ENCODE measurements at places on chromosomes 16 and 17.

GRCh38 chr17:58498177-58498828 is 10.1 kb upstream of the HSF5 start:
- DNase-seq = no peak

- no peak for DNase-seq
Measured at GRCh38 chr16:68233835-68234187, 2.1 kb downstream of the ESRP2 start.

- no peak for DNase-seq
Measured at GRCh38 chr17:77535435-77535834, 394.7 kb downstream of the SEC14L1 start.

- DNase-seq = no peak
Measured at GRCh38 chr17:77208217-77208808, 67.5 kb downstream of the SEC14L1 start.

GRCh38 chr16:54351171-54351570 is 64.6 kb upstream of the IRX3 start:
- DNase-seq = no peak

DNA sequence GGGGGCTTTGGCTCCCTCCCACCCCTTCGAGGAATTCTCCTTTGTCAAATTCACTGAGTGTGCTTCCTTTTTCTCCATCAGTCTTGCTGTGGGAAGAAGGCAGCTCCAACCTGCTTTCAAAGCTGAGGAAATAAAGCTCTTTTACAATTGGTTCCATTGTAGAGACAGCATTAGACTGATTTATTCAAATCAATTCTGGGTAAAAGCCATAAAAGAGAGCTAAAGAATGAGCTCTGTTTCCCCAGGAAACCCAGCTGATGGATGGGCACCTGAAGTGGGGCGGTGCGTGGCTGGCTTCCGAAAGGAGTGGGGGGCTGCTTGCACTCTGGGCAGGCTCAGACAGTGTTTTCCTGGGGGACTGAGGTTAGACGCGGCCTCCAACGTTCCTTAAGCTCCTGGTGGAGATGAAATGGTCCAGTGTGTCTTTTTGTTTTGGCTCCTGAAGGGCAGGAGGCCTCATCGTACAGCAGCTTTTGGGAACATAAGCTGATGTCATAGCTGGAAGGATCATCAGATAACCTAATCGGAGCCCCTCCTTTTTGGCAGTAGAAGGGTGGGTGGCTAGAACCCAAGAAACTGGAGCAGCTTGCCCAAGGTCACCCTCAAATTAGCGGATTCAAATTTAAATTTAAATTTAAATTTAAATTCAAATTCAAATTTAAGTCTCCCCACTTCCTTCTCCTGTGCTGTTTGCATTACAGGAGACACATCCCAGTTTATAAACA is 128.5 kb upstream of the EEF2KMT start:
- DNase-seq = no peak

- DNase-seq = no peak
Measured at GRCh38 chr16:49931266-49931665, 75.4 kb upstream of the ZNF423 start.

DNA sequence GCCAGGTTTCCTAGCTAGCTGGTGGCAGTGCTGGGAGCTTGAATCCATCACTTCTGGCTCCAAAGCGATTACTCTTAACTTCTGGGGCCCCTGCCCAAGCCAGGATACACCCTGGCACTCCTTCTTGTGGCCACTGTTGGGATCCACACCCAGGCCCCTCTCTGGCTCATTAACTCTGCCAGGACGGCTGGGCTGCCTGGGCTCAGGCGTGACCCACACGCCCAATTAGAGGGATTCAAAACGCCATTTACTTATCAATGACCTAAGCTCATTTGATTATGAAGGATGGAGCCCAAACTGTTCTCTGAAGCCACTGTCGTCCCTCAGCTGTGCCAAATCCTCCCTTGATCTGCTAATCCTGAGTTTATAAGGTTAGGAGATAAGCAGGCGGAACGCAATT is 79.7 kb upstream of the BRD7 start:
- no peak for DNase-seq

DNA sequence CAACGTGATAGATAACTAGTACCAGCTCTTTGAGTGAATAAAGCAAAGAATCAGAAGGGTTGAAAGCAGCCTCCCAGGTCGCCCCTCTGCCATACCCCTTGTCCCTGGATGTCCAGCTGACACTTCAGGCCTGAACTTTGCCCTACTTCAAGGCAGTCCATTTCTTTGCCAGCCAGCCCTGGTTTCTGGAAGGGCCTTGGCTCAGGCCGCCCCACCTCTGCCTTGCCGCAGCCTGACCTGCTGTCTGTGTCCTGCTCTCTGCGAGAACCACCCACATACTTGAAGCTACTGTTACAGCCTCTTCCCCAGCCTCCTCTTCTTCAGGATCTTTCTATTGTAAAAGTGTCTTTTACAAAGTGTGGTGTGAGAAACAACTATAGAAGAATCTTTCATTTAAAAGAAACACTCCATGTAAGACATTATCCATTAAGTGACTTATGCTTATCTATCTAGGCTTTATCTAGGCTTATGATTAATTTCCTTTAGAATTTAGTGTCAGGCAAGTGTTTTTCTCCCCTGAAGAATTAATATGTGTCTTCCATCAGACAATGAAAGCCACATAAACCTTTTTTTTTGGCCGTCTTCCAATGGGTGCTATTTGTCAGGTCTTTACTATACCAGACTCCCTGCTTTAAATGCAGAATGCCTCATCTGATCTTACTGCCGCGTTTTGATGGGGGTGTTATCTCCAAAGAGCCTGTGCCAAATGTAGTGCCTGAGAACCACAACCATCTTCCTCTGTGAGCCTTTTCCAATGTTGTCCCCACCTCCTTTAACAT is 133.9 kb downstream of the SOCS1 start:
- DNase-seq = no peak

GRCh38 chr17:74485022-74485743 is 18.7 kb downstream of the CD300A start:
- no peak for DNase-seq

DNA sequence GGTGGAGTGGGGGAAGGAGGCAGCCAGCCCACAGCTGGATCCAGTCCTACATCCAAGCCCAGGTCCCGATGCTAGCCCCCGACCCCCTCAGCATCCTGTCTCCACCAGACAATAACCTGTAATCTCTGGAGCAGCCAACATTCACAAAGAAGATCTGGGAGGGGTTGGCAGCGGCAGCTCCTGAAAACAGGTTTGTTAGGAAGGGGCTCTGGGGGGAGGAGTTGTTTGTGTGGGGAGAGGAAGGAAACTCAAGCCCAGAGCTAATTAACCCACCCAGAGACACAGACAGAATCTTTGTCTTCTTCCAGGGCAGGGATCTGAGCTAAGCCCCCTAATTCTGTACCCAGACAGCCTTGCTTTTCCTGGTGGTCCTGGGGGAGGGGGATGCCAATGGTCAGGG is 4.6 kb upstream of the C17orf113 start:
- no peak for DNase-seq

DNA sequence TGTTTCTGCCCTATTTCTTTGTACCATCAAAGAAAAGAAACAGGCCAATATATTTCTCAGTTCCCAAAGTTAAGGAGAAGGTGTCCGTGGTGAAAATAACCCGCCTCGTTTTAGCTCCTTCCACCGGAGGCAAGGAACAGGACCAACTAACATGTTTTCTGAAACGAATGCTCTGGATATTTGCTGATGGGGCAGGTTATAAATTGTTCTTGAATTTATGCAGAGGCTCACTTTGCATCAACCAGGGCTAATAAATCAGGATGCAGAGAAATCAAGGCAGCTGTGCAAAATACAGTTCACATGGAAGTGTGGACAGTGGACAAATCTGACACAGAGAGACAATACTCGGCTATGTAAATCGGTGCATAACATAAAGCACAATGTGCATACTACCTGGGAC is 189.8 kb downstream of the GRIN2A start:
- DNase-seq = no peak

GRCh38 chr17:33164169-33164881 is 128.8 kb downstream of the ASIC2 start:
- DNase-seq = no peak

DNA sequence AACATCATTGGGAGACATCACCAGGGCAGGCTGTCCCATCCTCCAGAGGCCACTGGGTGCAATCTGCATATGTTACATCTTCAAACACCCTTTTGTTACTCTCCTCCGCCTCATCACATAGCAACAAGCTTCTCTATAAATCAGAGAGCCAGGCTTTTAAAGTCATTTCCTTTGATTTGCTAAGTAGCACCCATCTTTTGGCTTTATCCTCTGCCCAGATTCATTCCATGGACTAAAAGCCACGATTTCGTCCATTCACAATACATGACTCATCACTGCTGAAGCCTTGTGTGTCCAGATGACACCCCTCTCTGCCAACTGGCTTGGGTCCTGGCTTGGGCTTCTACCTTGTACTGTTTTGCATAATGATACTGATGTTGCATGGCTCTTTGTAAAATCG is 2.0 kb upstream of the KRT38 start:
- no peak for DNase-seq

GRCh38 chr17:79412886-79413390 is 197.9 kb downstream of the RBFOX3 start:
- no peak for DNase-seq

DNA sequence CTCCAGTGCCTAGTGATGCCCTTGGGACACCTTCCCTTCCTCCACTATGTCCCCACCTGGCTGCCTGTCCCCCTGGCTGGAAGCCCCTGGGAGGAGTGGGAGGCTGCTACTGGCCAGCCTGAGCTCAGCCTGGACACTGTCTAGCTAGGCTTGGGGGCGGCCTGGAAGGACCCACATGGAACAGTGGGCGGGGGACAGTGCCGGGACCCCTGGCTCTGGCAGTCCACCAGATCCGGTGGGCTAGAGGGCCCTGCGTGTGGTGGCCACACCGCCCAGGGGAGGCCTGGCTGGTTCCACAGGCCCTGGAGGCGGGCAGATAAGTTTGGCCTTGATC is 388.0 kb upstream of the TNRC6C start:
- no peak for DNase-seq

DNA sequence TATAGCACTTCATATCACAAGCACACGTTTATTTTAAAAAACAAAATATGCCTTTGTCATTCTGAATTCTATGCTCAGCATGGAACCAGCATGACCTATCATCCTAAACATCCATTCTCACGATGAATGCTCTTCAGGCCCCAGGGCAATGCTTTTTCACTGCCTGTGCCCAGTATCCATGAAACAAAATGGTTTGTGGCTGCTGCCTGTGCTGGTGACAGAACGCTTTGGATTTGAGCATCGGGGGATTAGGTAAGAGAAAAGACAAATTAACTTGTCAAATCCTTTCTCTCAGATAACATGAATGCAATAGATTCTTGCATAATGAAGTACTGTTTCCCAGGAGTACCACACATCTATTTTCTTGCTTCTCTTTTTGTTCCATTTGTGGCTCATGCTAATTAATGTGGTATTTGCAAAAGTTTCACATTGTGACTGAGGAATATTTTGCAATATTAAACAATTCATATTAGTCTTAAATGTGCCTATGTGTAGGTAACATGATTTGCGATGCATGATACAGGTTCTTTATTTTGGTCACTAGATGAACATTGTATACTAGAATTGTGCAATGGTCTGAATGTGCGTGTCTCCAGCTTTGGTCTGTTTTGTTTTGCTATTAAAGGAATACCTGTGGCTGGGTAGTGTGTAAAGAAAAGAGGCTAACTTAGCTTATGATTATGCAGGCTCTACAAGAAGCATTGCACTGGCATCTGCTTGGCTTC is 25.8 kb upstream of the SRSF1 start:
- no peak for DNase-seq

DNA sequence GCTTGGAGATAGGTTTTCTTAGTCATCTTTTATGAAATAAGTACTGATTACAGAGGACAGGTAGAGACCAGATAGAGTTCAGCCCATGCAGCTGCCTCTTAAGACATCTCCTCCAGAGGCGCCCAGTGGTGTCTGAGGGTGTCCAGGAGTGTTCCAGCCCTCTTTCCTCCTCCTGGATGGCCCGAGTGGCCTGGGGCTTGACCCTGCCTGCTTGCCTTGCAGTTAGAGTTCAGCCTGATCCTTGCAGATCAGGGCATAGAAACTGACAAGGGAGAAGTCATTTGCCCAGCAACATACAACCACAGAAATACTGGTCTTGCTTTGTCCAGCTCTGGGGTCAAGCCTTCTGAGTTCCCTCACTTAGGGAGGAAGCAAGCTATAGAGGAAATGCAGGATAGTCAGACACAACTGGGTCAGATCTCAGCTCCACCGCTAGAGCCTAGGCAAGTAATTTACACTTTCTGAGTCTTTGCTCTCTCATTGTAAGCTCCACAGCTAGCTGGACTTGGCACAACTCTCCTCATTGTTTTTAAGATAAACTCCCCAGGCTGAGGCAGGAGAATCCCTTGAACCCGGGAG is 3.6 kb upstream of the CCL1 start:
- DNase-seq = no peak

DNA sequence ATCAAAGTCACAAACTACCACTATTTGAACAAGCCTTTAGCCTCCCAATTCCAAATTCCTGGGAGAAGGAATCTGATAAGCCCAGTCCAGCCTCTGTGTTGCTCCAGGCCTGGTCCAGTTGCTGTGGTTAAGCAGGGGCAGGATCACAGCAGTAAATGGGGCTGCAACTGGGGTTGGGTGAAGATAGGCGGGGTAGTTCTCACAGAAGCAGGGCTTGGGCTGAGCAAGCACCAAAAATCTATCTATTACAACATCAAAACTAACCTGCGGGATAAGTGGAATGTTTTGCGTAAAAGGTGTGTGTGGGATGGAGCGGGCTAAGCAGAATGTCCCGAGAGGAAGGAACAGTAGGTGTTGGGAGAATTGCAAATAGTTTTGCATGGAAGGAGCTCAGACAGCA is 23.0 kb upstream of the RNF135 start:
- no peak for DNase-seq

GRCh38 chr17:19773534-19773933 is 25.4 kb upstream of the ALDH3A1 start:
- no peak for DNase-seq

DNA sequence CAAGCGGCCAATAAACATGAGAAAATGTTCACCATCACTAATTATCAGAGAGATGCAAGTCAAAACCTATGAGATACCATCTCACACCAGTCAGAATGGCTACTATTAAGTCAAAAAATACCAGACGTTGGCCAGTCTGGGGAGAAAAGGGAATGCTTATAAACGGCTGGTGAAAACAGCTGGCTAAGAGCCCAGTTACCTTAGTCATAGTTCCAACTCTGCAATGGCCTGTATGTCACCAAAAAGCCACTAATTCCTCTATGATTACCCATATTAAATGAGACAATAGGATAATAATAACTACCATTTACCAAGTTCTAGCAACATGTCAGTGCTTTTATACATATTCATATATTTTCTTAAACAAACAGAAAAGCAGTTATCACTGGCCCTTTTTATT is 42.9 kb upstream of the CDRT4 start:
- DNase-seq = no peak

DNA sequence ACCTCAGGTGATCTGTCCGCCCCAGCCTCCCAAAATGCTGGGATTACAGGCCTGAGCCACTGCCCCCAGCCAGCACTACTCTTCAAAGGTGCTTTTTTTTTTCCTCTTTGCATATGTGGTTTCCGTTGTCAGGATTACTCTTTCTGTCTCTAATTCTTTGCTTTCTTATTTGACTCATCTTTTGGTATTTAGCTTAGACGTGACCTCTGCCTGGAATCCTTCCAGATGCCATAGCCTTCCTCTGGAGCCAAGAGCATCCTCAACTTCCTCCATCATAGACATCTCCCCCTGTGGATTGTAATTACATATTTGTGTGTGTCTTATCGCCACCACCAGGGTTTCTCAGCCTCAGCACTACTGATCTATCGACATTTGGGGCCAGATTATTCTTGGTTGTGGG is 84.4 kb upstream of the XYLT1 start:
- DNase-seq = no peak

- DNase-seq = no peak
Measured at GRCh38 chr17:14119546-14119945, 50.2 kb downstream of the COX10 start.
